ENCODE measurements at places on chromosomes 11 and 22.

- no peak for DNase-seq
These were observed 375.1 kb downstream of the OPCML start for GRCh38 chr11:133156986-133157745.

GRCh38 chr11:80694385-80694784, 1253.6 kb upstream of the TENM4 start:
- DNase-seq: no peak

- DNase-seq: no peak
These were observed 71.7 kb downstream of the DEPDC5 start for GRCh38 chr22:31825513-31825912.

DNA sequence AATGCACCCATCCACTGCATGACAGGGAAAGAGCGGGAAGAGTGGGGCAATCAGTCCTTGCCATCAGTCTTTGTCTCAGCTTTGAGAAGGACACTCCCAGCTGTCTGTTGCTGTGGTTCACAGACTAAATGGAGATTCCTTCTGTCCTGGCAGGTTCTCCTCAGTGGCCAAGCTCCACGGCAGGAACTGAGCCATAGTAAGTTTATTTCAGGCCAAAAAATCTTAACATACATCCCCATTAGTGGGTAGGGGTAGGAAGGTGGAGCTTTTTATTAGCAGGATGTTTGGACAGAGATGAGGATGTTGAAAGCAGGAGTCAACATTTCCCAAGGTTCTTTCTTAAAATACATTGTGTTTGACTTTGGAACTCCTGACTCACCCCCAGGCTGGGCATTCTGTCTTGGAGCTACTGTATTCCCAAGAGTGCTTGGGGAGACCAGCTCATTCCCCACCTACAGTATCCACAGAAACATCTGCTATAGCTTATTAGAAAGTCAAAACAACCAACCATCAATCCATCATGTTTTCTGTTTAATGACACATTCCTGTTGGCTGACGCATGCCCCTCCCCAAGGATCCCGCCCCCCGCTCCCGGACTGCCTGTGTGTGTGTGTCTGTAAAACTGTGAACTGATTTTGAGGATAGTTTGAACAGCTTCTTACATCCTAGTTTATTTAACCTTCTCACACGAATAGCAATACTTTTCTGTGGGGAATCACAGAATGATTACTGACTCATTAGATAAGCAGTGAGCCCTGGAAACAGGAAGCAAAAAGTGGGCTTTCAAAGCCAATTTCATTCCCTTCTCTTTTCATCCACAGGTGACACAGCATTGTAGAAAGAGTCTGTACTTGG, 109.5 kb downstream of the CCDC81 start:
- peak; percentile 94 for DNase-seq

- peak; percentile 36 for DNase-seq
These were observed 69.8 kb upstream of the TNRC6B start for GRCh38 chr22:40107851-40108378.

GRCh38 chr11:116117331-116118137, 613.3 kb upstream of the CADM1 start:
- DNase-seq: no peak

DNA sequence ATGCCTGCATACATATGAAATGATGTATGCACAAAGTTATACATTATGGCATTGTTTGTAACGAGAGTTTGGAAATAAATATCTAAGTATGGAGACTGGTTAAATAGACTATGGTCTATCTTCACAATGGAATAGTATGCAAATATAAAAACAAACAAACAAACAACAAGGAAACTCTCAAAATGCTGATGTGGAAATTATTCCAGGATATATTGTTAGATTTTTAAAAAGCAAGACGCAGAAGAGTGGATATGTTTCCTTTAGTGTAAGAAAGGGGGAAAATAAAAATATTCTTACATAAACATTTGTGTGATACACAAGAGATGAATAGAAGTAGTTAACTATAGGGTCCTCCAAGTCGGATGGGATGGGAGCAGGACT, 10.8 kb upstream of the CRKL start:
- DNase-seq: no peak

GRCh38 chr11:94641167-94641761, 74.1 kb downstream of the PIWIL4 start:
- DNase-seq: no peak

GRCh38 chr11:12410006-12410728, 32.8 kb downstream of the PARVA start:
- no peak for DNase-seq

DNA sequence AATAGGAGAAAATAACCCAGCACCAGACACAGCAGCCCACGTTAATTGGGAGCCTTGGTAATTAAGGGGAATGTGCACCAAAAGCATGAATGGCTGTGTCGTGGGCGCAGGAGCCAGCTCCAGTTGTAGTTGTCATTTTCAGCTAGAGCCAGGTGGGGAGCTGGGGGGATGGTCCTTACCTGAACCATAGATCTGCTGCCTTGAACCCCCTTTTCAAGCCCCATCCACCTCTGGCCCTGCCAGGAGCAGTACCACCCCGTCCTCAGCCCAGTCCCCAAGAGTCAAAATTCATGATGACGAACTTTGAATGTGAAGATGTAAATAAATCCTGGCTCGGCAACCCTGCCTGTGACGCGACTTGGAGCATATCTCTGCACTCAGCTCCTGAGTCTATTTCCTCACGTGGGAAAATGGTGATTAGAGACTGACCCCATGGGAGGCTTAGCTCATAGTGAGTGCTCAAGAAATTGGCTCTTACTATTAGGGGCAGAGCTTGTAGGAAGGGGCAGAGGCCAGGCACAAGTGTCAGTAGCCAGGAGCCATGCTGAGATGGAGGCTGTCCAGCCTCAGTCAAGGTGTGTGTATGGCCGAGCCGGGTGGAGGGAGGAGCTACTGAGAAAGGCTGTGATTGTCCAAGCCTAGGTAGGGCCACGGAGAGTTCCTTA, 794 bp upstream of the FXYD6 start:
- no peak for DNase-seq

- no peak for DNase-seq
These were observed 2.5 kb downstream of the AMOTL1 start for GRCh38 chr11:94770563-94771120.

DNA sequence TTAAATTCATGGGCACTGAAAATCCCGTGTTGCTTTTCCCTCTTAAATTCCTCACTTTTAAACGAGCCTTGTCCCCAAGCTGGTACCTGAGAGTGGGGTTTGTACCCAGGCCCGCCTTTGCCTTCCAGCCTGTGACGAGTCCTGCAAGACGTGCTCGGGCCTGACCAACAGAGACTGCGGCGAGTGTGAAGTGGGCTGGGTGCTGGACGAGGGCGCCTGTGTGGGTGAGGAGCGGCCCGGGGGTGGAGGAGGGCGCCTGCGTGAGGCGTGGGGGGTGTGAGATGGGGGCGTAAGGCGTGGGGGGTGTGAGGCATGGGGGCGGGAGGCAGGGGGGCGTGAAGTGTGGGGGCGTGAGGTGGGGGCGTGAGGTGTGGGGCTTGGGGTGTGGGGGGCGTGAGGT, 4.0 kb downstream of the CRELD2 start:
- no peak for DNase-seq

- DNase-seq: no peak
These were observed 504.1 kb downstream of the NELL1 start for GRCh38 chr11:21173476-21173875.

DNA sequence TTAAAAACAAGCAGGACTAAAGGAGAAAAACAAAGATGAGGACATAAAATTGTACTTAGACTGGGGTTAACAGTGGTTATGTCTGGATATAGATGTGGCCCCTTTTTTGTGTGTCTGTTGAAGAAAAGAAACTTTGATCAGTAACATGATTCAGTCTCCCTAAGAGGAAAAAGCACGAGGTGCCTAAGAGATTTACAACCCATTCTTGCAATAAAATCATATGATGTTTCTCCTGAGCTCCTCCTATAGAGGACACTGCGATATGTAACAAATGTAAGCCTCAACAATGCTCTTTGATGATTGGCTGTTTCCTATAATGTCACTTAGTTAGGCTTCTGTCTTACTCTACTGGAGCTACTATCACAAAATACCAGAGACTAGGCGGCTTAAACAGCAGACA, 77.9 kb downstream of the FBXO7 start:
- DNase-seq: no peak

GRCh38 chr11:124536520-124536919, 6.9 kb downstream of the OR8B12 start:
- DNase-seq: no peak

DNA sequence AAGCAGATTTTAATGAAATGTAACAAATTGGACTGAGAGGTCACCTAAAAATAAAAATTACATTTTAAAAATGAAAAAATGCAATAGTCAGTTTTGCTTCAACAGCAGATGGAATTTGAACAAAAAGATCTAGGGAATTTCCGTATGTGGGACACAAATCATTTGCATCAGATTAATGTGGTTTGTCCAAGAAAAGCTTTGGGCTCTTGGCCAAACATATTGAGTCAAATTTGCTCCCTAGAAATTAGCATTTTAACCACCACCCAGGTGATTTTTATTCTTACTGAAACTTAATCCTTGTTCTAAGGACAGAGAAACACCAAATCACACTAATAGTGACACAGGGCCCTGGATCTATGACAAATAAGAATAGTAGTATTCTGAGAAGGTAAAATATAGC, 1477.8 kb downstream of the FAM181B start:
- DNase-seq: no peak

DNA sequence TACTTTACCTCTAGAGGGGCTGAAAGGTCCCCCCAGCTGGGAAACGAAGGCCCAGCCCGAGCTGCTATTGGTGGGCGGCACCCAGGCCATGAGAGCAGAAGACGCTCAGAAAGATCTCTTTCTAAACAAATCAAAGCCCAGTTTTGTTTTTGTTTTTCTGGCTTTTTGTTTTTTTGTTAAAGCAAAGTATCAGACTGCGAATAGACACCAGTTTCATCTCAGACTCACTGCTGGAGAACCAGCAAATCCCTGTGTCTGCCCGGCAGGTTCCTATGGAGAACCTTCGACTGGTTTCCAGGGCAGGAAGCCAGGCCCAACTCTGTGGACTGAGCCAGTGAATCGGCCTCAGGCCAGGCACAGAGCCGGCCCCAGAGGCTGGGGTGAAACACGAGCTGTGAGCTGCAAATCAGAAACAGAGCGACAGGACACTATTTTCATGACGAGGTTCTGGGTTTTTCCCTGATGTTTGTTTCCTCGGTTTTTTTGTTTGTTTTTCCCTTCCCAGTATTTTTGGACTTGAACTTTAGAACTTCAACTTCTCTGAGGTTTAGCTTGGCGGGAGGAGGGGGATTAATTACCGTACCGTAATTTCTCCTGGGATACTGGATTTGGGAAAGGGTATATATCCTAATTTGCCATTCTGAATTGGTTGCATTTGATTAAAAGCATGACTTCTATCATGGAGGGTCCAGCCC, 16.0 kb upstream of the B4GALNT4 start:
- no peak for DNase-seq

Data from COLO829 (cell line).